ENCODE measurements at places on chromosomes 11 and 22.

- H3K4me3 ChIP-seq = no peak overlapping the region
- DNase-seq = no peak
- no peaks in the 10 kb centered on the region for H3K36me3 ChIP-seq
- H3K4me1 ChIP-seq = peaks cover 30% of the 10 kb centered on the region
These were observed 22.5 kb downstream of the PISD start for GRCh38 chr22:31639436-31640039.

- DNase-seq = no peak
- no peak overlapping the region for H3K4me3 ChIP-seq
- peaks cover 6% of the 10 kb centered on the region for H3K36me3 ChIP-seq
- H3K4me1 ChIP-seq = no peaks in the 10 kb centered on the region
These were observed 44.2 kb upstream of the WEE1 start for GRCh38 chr11:9529334-9529650.

- no peak overlapping the region for H3K4me3 ChIP-seq
- peaks cover 44% of the 10 kb centered on the region for H3K4me1 ChIP-seq
- no peaks in the 10 kb centered on the region for H3K36me3 ChIP-seq
- DNase-seq = no peak
- H3K27me3 ChIP-seq = no peaks in the 10 kb centered on the region
These were observed 17.3 kb downstream of the PACSIN2 start for GRCh38 chr22:42997582-42998090.

DNA sequence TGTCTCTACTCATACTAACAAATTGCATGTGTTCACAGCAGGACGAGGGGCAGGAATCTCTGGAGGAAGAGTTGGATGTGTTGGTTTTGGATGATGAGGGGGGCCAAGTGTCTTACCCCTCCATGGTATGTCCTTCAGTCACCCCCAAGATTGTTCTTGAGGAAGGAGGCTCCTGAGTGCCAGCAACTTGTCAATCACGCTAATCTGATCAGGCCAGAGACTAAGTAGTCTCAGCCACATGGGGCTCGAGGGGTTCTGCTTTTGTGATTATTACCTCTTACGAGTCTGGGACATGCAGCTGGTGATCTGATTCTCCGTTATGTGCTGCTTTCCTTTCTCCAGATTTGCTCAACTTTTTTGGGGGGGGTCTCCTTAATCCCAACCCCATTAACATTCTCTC is 54.3 kb downstream of the CTNND1 start:
- no peaks in the 10 kb centered on the region for H3K27me3 ChIP-seq
- H3K36me3 ChIP-seq = no peaks in the 10 kb centered on the region
- DNase-seq = no peak
- H3K27ac ChIP-seq = no peak overlapping the region
- no peaks in the 10 kb centered on the region for H3K4me1 ChIP-seq
- no peak overlapping the region for H3K4me3 ChIP-seq

DNA sequence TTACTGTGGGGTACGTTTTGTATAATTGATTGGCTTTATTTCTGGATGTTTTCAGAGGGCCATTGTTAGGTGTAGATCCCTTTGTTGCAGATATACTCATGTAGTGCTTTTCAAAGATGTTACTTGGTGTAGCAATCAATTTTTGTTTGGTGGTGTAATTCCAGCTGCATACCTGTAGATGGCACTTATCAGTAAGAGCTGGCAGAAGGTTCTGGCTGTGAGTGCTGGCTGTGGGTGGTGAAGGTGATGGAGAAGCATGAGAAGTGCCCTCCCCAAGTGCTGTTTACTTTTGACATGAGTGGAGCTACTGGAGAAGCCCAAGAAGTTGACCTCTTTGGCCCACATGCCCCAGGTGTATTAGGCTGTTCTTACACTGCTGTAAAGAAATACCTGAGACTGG is 1074.9 kb downstream of the FAM181B start:
- no peak overlapping the region for H3K27ac ChIP-seq
- H3K4me1 ChIP-seq = no peaks in the 10 kb centered on the region
- H3K27me3 ChIP-seq = no peaks in the 10 kb centered on the region
- no peak overlapping the region for H3K4me3 ChIP-seq

All from T-cell (primary cell).